ENCODE measurements at places on chromosomes 16 and 17.
A peak's percentile ranks its signal among the peaks of the same experiment; 100 is the strongest.

DNA sequence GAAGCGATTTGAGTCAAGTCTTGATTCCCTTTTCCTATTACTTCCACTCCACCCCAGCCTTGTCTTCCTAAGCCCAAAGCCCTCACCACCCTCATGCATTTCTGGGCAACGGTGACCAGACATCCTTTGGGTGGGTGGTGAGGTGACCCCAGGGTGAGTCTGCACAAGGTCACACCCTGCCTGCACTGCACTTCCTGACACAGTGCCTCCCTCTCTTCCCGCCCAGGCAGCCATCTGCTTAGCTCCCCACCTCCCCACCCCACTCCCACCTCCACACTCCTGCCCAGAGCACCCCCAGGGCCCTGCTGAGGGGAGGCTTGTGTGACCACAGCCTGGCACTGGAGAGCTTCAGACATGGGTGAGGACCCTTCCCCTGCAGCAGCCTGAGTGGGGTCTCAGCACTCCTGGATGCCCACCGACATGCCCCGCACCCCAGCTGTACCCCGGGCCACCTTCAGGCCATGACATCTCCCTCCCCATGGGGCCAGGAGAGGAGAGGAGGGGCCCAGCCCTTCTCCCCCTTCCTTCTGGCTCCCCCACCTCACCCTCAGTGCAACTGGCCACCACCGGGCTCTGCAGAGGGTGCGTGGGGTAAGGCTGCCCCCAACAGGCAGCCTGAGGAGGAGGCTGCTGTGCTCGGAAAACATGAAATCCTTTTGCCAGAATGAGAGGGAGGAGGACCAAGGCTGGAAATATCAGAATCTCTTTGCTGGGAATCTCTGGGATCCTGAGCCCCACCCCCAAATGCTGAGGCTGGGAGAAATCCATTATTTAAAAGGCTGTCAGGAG, 68.6 kb downstream of the CCT6B start:
- DNase-seq = no peak

DNA sequence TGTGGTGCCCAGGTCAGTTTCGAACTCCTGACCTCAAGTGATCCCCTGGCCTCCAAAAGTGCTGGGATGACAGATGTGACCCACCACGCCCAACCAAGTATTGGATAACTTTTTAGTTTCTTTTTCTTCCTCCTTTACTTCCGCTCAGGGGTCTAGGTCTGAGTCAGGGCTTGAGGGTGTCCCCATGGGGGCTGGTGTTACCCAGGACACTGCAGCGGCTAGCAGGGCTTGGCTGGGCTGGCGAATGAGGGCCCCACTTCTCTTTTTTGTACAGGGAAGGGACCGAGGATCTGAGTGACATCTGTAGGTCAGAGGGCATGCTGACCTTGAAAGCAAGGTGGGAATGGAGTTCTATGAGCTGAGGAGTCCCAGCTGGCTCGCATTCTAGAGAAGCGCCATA, 24.9 kb downstream of the RAB11FIP3 start:
- no peak for DNase-seq

GRCh38 chr16:56190048-56190676, 1.1 kb upstream of the GNAO1 start:
- no peak for DNase-seq

DNA sequence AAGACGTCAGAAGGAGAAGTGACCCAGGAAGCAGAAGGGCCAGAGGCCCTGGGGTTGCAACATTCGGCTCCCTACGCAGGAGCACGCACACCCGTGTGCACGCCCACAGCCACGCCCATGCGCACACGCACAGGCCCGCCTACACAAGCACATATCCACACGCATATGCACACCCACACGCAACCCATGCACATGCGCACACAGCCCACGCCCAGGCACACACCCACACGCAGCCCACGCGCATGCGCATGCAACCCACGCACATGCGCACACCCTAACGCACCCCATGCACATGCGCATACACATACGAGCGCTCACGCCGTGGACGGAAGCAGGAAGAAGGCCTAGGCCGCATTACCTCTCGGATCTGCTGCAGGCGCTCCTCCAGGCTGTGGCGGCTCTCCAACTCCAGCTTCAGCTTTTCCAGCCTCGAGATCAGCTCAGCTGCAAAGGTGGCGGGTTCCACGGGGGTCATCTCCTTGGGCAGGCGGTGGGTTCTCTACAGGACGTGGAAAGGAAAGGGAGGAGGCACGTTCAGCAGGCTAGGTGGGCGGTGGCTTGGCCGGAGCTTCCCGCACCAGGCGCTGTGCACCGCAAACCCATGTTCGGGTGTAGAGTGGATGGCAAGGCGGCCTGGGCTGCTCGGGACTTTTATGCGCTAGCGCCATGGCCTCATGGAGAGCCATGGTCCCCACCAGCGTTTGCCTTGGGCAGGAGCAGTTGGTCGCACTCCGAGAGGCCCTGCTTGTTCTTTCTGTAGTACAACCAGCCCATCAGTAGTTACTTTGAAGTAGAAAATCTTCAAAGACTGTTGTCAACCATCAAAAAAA, 23.4 kb downstream of the AXIN2 start:
- no peak for DNase-seq

GRCh38 chr17:3318336-3318735, 20.2 kb upstream of the OR3A1 start:
- DNase-seq = no peak

GRCh38 chr16:81524382-81524781, 79.8 kb downstream of the CMIP start:
- DNase-seq = peak; percentile 74

DNA sequence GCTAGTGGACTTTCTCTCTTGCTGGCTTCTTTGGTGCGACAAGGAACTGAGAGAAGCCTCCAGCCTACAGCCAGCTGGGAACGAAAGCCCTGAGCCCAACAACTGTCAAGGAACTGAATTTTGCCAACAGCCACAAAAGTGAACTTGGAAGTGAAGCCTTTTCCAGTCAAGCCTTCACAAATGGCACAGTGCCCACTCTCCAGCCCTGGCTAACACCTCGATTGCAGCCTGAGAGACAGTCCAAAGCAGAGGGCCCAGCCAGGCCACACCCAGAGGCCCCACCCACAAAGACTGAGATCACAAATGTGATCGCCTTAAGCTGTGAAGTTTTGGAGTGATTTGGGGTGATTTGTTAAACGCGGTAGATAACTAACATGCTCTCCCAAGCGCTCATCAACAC, 244.6 kb upstream of the SDK2 start:
- DNase-seq = no peak

DNA sequence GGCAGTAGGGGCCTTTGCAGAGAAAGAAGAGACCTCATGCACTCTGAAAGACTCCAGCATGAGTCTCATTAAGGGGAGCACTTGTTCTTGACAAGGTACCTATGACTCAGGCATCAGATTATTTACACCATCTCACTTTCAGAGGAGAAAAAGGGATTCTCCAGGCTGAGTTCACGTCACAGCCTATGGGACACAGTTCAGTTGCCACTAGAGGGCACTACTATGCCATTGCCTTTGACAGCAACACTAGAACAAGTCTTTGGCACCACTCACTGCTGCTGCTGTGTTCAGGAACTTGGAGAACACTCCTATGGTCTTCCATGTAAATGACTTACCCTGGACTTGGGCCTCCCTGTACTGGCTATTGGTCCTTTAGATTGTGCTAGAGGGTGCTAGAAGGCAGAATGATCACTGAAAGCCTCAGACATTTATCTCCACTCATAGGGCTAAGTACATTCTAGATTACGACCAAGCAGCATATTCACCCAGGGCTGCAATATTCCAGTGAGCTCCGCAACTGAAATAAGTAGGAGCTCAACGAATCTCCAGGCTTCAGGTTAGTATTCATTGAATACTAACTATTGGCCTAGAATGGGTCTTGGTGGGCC, 225.1 kb upstream of the CA10 start:
- DNase-seq = no peak

GRCh38 chr17:22512997-22513538, 820.7 kb downstream of the KCNJ18 start:
- no peak for DNase-seq

DNA sequence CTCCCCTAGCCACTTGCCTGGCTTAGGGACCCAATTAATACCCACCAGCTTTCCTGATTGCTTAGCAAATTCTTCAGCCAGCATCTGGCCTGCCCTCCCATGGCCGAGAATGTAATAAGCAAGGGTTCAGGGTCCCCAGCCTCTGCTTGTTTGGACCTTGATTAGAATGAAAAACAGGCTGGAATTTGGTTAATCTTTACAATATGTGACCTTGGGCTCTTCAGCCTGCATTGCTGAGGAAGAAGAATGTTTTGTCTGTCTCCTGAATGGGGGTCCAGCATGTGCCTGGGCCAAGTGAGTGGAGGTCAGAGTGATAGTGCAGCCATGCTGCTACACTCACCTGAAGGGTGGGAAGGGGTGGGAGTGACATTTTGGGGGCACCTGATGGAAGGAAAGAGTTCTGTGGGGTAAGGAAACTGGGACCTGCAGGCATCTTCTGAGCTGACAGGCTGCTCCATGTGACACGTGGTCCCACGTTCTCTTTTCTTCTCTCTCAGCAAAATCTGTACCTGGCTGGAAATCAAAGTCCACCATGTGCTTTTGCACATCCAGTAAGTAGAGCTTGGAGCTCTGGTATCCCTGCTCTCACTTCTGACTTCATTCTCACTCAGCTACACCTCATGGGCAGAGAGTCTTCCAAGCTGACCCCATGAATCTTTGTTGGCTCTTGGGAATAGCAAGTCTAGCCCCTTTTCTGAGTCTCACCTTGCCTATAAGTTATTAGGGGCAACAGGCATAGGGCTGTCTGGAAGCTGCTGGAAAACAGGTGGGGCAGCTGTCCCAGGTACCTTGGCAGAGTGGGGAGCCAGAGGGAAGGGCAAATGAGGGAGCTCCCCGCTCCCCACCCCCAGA, 5.3 kb downstream of the TMEM106A start:
- DNase-seq = no peak

DNA sequence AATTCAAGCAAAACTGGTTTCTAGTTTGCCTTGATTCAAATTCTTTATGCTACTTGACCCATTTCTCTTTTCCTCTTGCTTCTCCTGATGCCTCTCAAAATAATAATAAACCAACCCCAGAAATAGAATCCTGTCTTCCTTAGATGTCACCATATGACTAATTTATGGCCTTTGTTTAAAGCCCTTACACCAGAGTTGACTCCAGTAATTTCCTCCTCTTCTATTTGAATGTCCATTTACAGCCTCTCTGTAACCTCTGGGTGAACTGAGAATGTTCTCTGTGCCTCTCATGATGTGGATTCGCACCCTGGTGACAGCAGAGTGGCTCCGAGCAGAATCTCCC, 31.5 kb downstream of the ZFHX3 start:
- no peak for DNase-seq

DNA sequence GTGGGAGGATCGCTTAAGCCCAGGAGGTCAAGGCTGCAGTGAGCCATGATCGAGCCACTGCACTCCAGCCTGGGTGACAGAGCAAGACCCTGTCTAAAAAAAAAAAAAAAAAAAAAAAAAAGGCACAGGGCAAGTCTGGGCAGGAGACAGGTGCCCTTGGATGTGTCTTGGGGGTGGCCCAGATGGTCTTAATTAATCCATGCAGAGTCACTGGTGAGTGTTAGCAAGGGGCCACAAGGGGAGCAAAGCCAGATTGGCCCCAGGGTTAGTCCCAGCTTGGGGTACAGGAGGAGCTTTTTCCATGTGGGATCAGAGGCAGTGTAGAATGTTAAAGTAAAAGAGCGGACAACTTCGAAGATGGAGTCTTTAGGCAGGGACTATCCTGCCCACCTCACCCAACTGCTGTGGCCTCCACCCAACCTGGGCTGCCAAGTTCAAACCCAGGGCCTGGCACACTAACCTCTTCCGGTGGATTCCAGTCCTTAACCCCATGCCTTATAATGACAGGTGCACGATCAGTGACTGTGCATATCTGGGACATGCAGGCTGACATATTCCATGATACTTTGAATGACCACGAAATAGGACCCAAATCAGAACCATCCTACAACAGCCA, 32.2 kb upstream of the MFSD6L start:
- DNase-seq = no peak

DNA sequence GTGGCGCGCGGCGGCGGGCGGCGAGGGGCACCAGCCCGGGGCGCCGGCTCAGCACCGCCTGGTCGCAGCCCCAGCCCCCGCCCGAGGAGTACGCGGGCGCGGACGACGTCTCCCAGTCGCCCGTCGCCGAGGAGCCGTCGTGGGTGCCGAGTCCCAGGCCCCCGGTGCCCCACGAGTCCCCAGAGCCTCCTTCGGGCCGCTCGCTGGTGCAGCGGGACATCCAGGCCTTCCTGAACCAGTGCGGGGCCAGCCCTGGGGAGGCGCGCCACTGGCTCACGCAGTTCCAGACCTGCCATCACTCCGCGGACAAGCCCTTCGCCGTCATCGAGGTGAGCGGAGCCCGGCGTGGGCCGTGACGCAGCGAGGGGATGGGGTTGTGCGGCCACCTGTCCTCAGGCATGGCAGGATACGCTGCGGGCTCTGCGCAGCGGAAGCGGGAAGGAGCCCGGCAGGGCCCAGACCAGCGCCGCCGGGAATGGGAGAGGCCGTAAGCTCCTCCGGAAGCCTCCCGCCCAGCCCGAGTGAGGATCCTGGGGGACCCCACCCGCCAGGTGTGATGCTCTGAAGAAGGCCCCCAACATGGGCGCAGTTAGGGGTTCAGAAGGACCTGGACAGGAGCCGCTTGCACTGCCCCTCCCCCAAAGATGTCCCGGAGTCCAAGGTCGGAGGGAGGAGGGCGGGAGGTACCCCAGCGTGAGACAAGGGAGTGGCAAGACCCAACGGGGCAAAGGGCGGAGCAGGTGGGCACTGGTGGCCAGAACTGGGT, 522 bp downstream of the NAGS start:
- no peak for DNase-seq

GRCh38 chr17:9115214-9116191, 94.2 kb downstream of the NTN1 start:
- peak; percentile 46 for DNase-seq

GRCh38 chr16:81634380-81635062, 144.6 kb upstream of the PLCG2 start:
- no peak for DNase-seq

DNA sequence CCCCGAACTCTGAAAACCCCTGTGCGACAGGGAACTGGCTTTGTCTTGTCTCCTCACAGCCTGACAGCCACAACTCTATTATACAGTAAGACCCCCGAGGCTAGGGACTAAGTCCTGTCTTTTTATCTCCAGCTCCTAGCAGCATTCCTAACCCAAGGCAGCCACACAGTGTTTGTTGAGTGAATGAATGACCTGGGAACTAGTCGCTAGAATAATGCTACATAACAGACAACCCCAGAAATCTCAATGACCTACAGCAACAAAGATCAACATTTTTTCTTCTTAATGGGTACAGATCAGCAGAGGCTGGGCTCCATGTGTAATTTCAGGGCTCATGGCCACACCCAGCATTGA, 71.4 kb upstream of the TNRC6C start:
- DNase-seq = no peak

GRCh38 chr16:79612207-79612606, 11.7 kb upstream of the MAF start:
- DNase-seq = no peak

- DNase-seq = no peak
These were observed 39.7 kb downstream of the PSME3IP1 start for GRCh38 chr16:57146040-57146647.

Data from activated gamma-delta T cell treated with Interleukin-2 at 50 U/mL for 16 hours (primary cell).